ENCODE measurements at places on chromosomes 4 and X.

DNA sequence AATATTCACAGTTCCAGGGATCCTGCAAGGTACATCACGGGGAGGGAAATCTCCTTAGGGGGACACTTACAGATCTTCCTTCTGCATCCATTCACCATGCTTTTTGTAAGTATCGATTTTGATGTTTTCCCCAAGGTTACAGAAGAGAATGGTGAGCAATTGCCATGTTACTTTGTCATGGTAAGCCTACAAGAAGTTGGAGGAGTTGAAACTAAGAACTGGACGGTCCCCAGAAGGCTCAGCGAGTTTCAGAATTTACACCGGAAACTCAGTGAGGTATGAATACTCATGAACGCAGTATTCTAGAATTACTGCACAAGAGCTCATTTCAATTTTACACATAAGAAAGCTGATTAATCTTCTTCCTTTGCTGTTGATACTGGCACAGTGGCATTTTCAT is 53.9 kb downstream of the LRP2BP start:
- no peak for DNase-seq

DNA sequence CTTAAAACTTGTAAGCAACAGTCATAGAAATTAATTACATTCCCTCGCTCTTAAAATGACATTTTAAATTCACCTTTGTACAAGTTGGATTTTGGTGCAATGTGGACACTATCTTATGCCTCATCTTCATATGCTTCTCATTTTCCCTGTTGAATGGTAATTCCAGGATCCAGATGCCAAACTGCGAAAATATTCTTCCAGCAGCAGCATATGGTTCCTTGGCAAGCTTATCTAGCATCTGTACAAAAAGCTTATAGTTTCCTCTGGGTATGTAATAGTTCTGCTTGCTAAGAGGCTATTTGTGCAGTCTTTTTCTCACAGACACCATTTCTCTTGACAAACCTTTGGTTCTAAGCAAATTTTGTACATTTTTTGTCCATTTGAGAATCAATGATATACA is 2079.7 kb upstream of the AGA start:
- DNase-seq, result no peak

GRCh38 chr4:70437197-70437596 is 34.8 kb upstream of the MUC7 start:
- no peak for DNase-seq

DNA sequence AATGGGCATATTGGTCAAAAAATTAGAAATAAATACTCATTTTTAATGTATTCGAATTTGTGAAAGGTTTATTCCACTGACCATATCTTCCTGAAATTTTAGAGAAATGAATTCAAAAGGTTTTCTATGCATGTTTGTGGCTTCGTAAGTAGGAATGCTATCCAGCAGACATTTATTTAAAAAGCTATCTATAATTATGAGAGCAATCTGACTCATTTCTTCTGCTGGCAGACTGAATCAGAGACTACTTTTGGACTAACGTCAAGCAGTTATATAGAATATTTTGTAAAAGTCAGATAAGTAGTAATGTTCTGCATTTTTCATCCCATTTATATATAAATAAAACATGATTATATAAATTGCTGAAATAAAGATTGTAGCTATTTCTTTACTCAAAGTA is 125.0 kb downstream of the SPCS3 start:
- no peak for DNase-seq

GRCh38 chr4:79292008-79292407 is 33.9 kb downstream of the NAA11 start:
- no peak for DNase-seq

- DNase-seq, result no peak
Measured at GRCh38 chr4:149077181-149077580, 635.0 kb upstream of the NR3C2 start.

GRCh38 chr4:80082693-80083092 is 9.7 kb upstream of the ANTXR2 start:
- DNase-seq, result no peak

Data from SJCRH30 (cell line).